ENCODE measurements at places on chromosomes 5 and 9. TPM values are rescaled to one million over a fixed set of nuclear protein-coding genes. Genes with fewer than 3 reads are reported as not detected.

The ABHD17B gene
- total RNA-seq: 18.5 TPM

The DMGDH gene
- total RNA-seq: 3.1 TPM

The LCN12 gene
- total RNA-seq: not detected

The ADAMTSL1 gene
- total RNA-seq: 10.7 TPM

The ZNG1F gene
- total RNA-seq: 16.6 TPM

The SH3TC2 gene
- total RNA-seq: 5.0 TPM

The NTNG2 gene
- total RNA-seq: 6.0 TPM

The DDX4 gene
- total RNA-seq: 0.33 TPM

The AMBP gene
- not detected for total RNA-seq

The FOXD4L3 gene
- not detected for total RNA-seq

The LRRTM2 gene
- total RNA-seq: 0.16 TPM

The TMC1 gene
- total RNA-seq: under 0.01 TPM

DNA sequence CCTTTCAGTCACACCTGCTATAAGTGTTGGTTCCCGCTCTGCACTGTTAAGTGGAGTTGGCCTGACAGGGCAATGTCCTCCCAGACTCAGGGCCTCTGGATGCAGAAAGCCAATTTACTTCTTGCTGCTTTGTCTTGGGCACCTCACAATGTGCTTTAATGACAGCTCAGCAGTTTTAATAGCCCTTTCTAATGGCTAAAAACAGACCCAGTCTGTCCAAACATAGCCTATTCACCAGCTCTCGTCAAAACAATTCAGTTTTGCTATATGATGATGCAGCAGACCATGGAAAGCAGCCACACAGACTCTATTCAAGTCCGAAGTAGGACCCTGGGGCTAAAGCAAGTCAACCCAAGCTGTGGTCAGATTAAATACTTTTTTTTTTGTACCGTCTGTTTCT lies 529.1 kb upstream of the SEMA6A start:
- DNase-seq: no peak

- no peak for DNase-seq
These were observed 12.4 kb downstream of the POLK start for GRCh38 chr5:75524071-75524470.

GRCh38 chr5:74421377-74421776 lies 219.2 kb downstream of the ENC1 start:
- no peak for DNase-seq

DNA sequence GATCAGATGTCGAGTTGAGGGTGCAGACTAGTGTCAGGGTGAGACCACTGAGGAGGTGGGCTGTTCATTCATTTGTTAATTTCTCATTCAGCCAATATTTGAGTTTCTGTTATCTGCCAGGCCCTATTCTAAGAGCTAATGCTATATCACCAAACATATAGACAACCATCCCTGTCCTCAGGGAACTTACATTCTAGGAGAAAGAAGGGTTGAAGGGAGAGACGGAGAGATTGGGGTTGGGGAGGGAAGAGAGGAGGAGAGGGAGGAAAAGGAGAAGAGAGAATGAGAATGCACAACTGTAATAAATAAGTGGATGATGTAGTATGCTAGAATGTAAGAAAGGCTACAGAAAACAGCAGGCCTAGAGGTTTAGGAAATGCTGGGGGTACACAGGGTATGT lies 129.9 kb upstream of the PITX1 start:
- DNase-seq: no peak

GRCh38 chr9:79962836-79963235 lies 391.1 kb downstream of the TLE4 start:
- DNase-seq: no peak

DNA sequence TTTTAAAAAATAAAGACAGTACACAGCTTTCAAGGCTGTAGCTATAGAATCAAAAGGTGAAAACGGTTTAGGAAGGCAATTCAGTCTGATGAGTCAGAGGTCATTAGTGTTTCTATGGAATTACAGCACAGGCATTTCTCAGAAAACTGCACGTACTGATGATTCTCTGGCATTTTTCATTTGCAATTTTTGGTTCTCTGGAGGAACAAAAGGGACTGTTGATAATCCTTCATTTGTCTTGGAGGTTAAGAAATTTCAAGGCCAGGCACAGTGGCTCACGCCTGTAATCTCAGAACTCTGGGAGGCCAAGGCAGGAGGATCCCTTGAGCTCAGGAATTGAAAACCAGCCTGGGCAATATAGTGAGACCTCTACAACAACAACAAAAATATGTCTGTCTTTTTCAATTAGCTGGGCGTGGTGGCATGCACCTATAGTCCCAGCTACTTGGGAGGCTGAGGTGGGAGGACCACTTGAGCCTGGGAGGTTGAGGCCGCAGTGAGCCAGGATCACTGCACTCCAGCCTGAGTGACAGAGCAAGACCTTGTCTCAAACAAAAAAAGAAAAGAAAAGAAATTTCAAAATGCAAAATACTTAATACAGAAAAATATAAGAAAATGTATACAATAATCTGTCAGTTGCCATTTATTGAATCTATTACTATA lies 27.3 kb downstream of the NR6A1 start:
- DNase-seq: no peak

DNA sequence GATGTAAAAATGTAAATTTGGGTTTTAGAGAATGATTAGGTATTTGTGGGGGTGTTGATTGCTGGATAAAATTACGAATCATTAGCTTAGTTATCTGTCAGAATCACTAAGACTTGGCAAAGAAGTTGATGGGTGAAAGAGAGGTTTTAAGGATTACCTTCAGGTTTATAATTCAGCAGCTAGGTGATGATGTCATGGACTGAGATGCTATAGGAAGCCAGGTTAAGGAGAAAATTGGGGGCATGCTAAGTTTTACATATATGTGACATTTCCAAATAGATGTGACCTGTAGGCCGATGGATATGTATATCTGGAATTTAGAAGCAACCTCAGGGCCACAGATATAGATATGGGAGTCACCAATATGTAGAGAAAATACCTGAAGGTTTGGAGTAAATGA lies 228.0 kb downstream of the FER start:
- DNase-seq: no peak

DNA sequence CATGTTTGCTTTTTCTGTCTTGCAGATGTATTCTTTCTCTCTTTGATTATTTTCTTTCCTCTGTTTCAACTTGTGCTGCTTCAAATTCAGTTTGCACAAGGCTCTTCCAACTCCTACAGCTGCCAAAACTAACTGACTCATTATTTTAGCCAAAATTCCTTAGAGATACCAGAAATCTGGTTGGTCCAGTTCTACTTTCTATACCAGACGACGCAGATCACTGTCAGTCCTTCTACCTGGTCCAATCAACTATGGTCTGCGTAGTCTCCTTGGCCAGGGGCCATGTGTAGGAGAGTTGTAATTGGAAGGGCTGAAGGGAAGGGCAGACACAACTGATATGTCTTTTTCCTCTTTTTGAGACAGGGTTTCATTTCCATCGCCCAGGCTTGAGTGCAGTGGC lies 51.9 kb upstream of the JAK2 start:
- DNase-seq: no peak

GRCh38 chr5:66454186-66455078 lies 141.8 kb upstream of the MAST4 start:
- no peak for DNase-seq

DNA sequence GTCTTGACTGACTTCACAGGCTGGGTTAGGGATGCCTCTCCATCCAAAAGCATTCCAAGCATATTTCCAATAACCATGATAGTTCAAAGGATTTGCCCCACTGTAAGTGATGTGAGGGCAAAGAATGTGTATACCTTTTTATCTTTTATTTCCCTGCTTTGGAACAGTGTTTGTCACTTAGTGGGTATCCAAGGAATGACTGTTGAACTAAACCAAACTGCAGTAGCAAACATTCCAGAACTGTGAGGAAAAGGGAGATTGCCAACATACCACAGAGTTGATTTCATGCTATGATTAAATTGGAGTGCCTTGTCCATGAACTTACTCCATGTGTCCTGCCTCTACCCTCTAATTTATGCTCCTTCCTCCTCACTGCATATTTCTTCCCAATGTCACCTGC lies 400.0 kb downstream of the KIAA0825 start:
- DNase-seq: no peak

- DNase-seq: peak; percentile 74
These were observed 902 bp downstream of the HABP4 start for GRCh38 chr9:96450613-96451528.

GRCh38 chr9:116726602-116727001 lies 39.5 kb downstream of the TRIM32 start:
- DNase-seq: no peak

GRCh38 chr5:141681695-141682641 lies at the start of gene ARAP3:
Gene ARAP3 (minus strand): TSS chr5:141682230. CDS start chr5:141680486, 1,744 bp downstream.
- peak; percentile 90 for DNase-seq

GRCh38 chr9:133112663-133113026 lies 8.4 kb downstream of the RALGDS start:
- DNase-seq: peak; percentile 83

DNA sequence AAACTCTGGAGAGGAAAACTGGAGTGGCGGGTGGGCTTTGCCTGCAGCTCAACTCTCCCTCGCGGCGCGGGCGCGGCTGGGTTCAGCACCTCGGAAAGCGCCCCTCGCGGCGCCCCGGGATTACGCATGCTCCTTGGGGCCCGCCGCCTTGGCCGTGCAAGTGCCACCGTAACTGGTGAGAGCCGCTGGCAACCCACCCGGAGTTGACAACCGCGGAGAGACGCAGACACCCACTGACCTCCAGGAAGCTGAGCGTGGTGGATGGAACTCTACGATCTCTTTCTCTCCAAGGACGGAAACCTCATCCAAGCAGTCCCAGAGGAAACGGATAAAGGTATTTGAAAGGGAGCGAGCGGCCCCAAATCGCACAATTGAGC lies 194 bp upstream of the RXFP3 start:
- no peak for DNase-seq

- no peak for DNase-seq
These were observed 182.1 kb downstream of the FBN2 start for GRCh38 chr5:128355961-128356360.

- DNase-seq: peak; percentile 68
These were observed 923 bp downstream of the RECK start for GRCh38 chr9:36037549-36038122.

- DNase-seq: no peak
These were observed 72.8 kb downstream of the SNCAIP start for GRCh38 chr5:122384739-122385235.
